ENCODE measurements at places on chromosomes 11 and 22.

- no peak for DNase-seq
Measured at GRCh38 chr11:64516226-64516625, 74.8 kb upstream of the SLC22A12 start.

GRCh38 chr11:65014726-65015227 lies 817 bp downstream of the ARL2 start:
- DNase-seq, result no peak

GRCh38 chr11:1150116-1150515 lies 7.6 kb upstream of the MUC5AC start:
- DNase-seq, result no peak

GRCh38 chr11:83628622-83629355 lies 342.6 kb upstream of the CCDC90B start:
- DNase-seq, result no peak

DNA sequence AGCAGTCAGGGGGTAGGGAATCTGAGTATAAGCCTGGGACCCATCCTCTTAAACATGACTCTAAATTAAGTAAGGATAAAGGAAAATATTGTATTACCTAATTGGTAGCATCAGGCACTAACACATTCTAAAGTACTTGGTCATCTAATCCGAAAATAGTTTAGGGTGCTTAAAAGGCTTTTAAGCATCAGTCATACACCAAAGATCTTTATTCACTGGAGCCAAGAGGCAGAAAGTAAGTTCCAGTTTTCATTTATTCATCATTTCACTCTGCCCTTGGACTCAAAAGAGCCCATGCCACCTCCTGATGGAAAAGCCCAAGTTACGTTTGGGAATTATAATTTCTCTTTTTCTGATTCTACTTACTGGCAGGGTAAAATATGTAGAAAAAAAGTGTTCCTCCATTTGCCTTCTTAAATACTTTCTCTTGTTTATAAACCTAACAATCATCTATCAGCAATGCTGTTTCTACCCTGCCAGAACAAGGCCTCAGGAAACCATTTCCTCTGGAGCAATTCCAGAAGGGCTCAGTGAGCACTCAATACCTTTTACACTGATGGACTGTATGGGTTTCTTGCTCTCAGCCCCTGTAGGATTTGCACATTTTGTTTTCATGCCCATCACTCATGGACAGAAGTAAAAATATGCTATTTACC lies 120.1 kb upstream of the SLC5A12 start:
- DNase-seq, result peak; percentile 16

DNA sequence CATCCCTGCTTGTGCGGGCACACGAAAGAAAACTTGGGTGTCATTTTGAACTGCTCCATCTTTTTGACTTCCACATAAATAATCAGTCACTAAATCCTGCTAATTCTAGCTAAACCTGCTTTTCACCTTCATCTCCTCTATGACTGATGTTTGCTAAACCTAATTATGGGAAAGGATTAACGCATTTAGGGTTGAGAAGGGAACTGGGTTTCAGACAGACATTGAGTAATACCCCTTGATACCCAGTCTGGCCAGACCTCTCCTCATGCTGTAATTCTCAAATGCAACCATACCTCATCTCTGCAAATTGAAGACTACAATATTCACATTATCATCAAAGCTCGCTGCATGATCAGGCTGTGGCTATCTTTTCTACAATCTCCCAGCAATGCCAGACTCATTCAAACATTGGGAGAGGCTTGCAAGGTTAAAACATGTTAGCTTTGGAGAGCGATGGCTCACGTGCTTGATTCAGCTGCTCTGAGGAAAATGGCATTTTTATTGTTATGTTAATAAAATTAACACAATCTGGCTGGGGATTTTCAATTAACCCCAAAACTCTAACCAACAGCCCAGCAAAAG lies 2.4 kb downstream of the HPS4 start:
- DNase-seq, result no peak

- peak; percentile 83 for DNase-seq
Measured at GRCh38 chr11:68890490-68891231, 13.0 kb downstream of the MRPL21 start.

DNA sequence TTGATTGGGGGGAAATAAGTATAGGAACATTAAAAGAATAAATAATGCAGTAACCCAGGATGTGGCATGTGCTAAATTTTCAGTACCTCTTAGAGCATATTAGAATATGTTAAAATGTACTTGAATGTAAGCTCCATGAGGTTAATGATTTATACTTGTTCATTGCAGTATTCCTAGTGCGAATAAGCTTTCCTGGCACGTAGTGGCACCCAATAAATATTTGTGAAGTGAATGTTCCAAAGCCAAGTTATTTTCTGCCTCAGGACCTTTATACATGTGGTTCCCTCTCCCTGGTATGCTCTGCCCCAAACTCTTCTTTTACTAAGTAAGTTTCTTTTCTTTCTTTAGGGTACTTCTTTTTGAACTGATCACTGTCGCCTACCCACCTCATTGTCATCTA lies 118.8 kb downstream of the DBX1 start:
- DNase-seq, result no peak

DNA sequence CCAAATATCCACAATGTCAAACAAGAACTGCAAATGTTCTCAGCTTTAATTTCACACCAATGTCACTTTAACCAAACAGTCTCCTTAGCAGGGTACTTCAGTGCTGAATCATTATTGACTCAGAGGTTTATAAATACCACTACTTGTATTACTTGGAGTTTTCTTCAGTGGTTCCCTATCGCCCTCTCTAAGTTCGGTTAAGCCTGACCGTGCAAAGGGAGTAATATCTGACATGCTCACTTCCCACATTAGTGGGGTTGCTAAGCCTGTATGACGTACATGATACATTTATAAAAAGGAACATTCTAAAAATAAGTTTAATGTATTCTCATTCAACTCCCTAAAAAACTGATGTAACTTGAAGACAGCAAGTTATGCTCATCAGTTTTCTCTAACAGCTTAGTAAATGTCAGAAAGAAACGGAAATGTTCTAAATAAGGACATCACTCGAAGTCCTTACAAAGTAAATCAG lies 93.1 kb upstream of the ZC3H12C start:
- DNase-seq, result no peak

- no peak for DNase-seq
Measured at GRCh38 chr11:71102251-71102995, 150.0 kb downstream of the SHANK2 start.

DNA sequence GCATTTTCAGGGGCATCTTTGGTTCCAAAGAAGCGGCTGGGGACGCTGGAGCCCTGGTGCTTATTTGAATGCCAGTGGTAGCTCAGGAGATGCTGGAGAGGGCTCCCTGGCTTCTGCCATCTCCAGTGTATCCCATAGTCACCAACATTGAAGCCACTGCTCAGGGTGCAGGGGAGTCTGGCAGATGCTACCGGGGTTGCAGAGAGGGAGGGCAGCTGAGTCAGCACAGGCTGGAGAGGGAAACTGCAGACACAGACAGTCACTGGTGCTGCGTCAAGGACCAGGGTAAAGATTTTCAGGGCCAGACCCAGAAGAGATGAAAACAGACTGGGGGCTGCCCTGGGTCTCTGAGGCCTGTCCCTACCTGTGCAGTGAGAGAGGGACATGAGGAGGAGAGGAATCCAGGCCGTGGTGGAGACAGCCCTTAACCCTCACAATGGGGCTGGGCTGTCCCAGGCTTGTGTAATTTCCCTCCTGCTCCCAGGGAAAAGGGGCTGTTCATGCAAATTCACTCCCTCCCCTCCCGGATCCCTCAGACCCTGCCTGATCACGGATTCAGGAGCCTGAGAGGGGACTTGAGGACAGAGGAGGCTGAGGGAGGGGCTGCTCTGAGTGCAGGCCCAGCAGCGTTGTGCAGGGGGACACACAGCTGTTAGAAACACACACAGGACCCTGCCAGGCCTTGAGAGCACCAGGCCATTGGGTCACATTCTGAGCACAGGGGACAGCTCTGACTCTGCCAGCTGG lies 126.9 kb upstream of the GRK3 start:
- no peak for DNase-seq

Data from thoracic aorta (tissue), 2 donors.